ENCODE measurements at places on chromosomes 11 and 22.

GRCh38 chr11:94910779-94911178 is 62.6 kb downstream of the CWC15 start:
- DNase-seq, result no peak

DNA sequence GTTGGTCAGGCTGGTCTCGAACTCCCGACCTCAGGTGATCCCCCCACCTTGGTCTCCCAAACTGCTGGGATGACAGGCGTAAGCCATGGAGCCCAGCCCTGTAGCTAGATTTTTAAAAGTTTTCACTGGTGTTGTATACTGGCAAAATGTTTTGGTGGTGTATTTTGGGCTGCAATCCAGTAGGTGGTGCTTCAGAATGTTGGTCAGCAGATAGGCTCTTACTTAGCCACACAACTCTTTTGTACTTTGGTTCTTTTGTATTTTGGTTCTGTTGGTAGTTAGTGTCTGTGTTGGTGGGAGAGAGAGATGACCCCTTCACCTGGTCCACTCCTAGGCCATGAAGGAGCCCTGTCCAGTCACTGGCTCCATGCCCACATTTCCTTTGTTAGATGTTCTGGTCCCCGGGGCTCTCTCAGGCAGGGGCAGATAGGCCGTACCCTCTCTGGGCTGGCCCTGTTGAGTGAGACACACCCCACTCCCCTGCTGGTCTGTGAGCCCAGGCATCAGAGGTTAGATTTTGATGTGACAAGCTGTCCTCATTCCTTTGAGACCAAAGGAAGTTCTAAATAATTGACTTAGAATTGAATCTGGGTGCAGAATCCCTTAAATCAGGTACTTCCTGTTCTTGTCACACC is 123.8 kb downstream of the DDX10 start:
- no peak for DNase-seq

- DNase-seq, result no peak
Observed at GRCh38 chr22:44838316-44839016, 86.1 kb downstream of the ARHGAP8 start.

DNA sequence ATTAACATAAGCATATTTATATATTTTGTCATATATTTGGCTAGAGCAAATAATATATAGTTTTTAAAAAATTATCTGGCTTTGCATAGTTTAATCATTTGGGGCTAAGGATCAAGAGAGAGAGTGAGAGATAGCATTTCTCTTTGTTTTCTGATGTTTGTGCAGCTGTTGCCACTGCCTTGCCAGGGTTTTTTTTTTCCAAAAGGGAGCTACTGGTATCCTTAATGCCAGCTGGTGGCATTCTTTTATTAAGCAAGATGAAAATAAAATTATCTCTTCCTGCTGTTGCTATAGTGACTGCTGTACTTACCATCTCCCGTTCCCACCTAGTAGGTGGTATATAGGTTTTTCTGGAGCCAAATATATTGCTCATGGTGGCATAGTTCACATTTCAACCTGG is 793.3 kb upstream of the ARHGAP42 start:
- no peak for DNase-seq

- no peak for DNase-seq
Observed at GRCh38 chr11:60838132-60838531, 3.8 kb upstream of the CCDC86 start.

GRCh38 chr11:93370260-93370659 is 39.7 kb downstream of the DEUP1 start:
- DNase-seq, result no peak

DNA sequence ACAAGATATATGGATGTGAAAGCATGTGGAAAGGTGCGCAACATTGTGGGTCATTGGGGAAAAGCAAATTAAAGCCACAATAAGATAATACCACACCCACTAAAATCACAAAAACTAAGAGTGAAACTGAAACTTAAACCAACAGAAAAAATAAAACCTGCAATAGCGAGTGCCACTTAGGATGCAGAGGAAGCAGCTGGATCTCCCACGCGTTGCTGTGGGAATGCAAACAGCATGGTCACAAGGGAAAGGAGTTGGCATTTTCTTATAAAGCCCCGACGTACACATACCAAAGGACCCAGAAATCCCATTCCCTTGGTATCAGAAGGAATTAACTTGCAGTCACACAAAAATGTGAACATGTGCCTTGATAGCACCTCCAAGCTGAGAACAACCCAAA is 712.0 kb downstream of the TBC1D22A start:
- no peak for DNase-seq

Measured in GM13977 (cell line).